Cardiac fibroblast (primary cell): ENCODE measurements at places on chromosomes 1 and 21.

DNA sequence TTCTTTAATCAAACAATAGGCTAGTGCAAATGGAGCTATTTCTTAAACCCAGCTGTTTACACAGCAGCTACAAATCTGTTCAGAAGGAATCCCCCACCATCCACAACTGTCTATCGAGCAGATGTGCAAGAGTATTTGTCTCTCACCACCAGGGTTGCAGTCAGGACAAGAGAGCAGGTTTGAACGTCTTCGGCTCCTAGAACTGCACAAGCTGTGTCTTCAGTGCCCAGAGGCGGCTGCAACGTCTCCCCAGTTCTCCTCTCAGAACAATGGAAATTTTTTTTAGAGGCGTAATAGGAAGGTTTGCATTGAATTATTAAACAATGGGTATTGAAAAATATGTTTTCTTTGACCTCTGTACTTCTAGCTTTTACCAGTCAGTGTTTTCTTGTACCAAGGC, 7.3 kb downstream of the OVAAL start:
- DNase-seq: peak; percentile 73

GRCh38 chr1:179976970-179977651, 22.5 kb downstream of the CEP350 start:
- no peak for DNase-seq

- DNase-seq: no peak
Measured at GRCh38 chr1:175195798-175196197, 3.2 kb upstream of the KIAA0040 start.

DNA sequence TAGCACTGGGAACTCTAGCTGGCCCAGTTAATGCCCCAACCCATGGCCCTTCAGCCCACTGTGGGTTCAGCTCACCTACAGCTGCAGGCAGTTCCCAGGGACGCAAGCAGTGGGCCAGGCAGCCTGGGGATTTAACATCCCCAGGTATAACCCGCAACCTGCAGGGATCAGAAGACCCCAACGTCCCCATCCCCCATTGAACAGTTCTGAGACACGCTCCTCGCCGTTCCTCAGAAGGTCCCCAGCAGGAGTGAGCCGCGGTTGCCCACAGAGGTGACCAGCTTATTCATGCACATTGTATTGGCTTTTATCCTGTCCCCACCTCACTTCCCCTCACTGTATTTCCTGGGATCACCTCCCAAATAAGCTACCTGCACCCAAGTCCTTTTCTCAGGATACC, 5.0 kb upstream of the MATN1 start:
- no peak for DNase-seq

GRCh38 chr1:188240772-188241406, 1412.1 kb downstream of the PLA2G4A start:
- DNase-seq: no peak

DNA sequence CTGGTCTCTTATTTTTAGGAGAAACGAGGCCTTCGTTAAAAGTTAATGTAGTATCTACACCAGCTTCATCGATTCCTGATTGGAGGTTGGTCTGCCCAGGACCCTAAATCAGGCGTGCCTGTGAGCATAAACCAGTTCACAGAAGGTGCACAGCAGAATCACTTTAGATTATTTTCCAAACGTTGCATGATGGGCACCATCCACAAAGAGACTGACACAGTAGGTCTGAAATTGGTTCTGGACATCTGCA, 256 bp upstream of the TARBP1 start:
- DNase-seq: no peak

- DNase-seq: no peak
Measured at GRCh38 chr1:26317612-26318337, at the start of gene CD52. Gene CD52, plus strand, starts transcription at chr1:26317958. Its CDS starts 60 bp downstream, at chr1:26318018.

- DNase-seq: no peak
Measured at GRCh38 chr1:46686255-46686654, 14.6 kb downstream of the TEX38 start.

GRCh38 chr1:44621841-44622286, 52.4 kb downstream of the TMEM53 start:
- no peak for DNase-seq

DNA sequence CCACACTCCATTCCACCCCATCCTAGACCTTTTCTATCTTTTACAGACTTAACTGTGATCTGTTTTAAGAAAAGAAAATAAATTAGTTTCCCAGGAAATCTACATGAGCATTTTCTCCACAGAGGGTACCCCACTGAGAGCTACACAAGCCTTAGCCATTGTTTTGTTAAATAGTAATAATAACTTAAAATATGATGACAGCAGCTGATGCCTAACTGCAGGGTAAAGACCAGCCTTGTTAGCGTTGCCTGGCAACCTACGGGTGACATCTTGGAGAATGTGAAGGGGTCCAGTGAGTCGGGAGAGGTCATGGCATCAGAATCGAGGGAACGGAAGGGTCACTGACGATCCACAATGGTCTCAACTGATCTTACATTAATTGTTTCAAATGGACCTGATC, 233.2 kb upstream of the PBX1 start:
- no peak for DNase-seq

DNA sequence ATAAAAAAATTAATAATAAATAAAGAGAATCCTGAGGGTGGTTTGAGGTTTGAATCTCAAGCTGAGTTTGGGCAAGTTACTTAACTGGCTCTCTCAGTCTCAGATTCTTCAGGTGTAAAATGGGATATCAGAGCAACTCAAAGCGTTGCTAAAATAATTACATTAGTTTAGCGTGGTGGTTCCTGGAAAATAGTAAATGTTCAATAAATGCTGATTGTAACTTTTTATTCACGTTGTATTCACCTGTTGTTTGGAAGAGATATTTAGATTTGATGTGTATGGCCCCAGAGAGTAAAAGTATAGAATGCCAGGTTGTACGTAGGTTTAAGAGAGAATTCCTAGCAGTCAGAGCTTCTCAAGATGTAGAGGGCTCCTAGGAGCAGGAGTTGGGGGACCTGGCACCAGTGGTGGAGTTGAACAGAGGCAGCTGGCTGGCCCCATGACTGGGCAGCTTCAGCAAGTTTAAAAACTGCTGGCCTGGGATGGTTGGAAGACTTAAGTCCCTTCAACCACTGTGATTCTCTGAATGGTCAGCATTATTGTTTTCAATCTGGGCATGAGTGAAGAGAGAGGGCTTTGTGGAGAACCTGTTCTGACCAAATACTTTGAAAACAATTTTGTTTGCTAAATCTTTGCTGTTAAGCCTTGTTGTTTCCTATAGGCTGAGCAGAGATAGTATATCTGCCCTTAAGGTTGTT, 22.4 kb downstream of the PRCC start:
- no peak for DNase-seq

GRCh38 chr1:17661546-17662157, 93.5 kb upstream of the ACTL8 start:
- DNase-seq: peak; percentile 63

DNA sequence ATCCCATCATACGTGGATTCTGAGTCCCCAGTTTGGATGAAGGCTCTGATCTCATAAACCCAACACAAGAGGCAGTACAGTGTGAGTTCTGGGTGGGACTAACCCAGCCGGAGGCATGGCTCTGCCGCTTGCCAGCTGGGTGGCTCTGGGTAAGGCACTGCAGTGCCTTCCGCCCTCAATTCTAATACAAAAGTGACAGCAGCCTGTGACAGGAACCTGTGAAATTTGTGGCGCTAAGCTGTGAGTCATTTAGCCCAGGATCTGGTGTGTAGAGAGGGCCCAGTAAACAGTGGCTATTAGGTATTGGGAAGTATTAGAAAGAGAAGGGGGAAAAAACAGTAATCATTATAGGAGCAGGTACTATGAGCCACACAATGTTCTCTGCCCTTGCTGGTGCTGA, 23.3 kb downstream of the HSPG2 start:
- DNase-seq: no peak

GRCh38 chr1:65911679-65912078, 119.0 kb downstream of the PDE4B start:
- DNase-seq: no peak

DNA sequence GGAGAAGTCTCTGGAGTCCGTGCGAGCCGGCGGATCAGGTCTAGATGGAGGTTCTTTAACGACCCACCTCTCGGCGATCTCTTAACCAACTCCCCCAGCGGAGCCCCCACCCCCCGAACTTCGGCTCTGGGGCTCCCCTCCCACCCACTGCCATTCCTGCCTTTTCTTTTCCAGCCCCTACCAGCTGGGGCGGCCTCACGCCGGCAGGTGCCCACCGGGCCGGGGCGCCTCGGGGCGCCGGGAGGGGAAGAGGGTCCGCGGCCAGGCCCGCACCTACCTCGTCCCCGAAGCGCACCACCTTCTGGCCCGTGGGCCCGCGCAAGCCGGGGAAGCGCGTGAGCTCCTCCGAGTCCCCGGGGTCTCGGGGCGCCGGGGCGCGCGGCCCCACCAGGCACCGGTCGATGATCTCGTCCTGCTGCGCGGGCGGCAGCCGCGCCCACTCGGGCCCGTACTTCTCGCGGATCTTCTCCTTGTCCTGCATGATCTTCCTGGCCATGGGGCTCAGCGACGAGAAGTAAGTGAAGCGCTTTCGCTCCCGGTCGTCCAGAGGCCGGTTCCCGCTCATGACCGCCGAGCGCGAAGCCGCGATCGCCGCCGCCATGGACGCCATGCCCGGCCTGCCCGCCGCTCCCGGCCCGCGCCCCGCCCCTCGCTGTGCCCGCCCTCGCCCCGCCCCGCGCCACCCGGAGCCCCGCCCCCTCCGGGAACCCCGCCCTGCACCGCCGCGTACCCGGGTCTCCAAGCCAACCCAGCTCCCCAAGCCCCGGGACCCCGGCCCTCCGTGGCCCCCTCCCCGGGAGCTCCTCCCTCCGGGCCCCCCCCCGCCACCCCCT, at the start of gene C1orf198:
Gene C1orf198 (minus strand): TSS at position 619 of the 833 bp plus-strand sequence. CDS start 9 bp downstream, at position 610.
- DNase-seq: peak; percentile 58
